Daoy (cell line): ENCODE measurements at places on chromosomes 1 and 21. TPM values are rescaled to one million over a fixed set of nuclear protein-coding genes. Genes with fewer than 3 reads are reported as not detected.

The S100A4 gene
- total RNA-seq = 15.7 and 20.6 TPM in 2 replicates

The FAM163A gene
- 0.06 TPM in 1 of 2 replicates, not detected in the other for total RNA-seq

The IFNLR1 gene
- total RNA-seq = 1.2 and 1.3 TPM in 2 replicates

The DMAP1 gene
- total RNA-seq = 10.6 and 27.3 TPM in 2 replicates

The SSX2IP gene
- 46.9 and 68.5 TPM in 2 replicates for total RNA-seq

The TEX50 gene
- not detected in 2 replicates for total RNA-seq

The LAMB3 gene
- total RNA-seq = 5.7 and 7.8 TPM in 2 replicates

The WNT3A gene
- total RNA-seq = not detected in 2 replicates
